HCT116 (cell line): ENCODE measurements at places on chromosomes 5 and 9.

GRCh38 chr5:68344447-68345111 lies 129.0 kb downstream of the PIK3R1 start:
- DNase-seq = no peak

- no peak for DNase-seq
Measured at GRCh38 chr5:87141544-87141943, 126.1 kb upstream of the RASA1 start.

- no peak for DNase-seq
Measured at GRCh38 chr9:130588416-130588815, 9.0 kb downstream of the FUBP3 start.

DNA sequence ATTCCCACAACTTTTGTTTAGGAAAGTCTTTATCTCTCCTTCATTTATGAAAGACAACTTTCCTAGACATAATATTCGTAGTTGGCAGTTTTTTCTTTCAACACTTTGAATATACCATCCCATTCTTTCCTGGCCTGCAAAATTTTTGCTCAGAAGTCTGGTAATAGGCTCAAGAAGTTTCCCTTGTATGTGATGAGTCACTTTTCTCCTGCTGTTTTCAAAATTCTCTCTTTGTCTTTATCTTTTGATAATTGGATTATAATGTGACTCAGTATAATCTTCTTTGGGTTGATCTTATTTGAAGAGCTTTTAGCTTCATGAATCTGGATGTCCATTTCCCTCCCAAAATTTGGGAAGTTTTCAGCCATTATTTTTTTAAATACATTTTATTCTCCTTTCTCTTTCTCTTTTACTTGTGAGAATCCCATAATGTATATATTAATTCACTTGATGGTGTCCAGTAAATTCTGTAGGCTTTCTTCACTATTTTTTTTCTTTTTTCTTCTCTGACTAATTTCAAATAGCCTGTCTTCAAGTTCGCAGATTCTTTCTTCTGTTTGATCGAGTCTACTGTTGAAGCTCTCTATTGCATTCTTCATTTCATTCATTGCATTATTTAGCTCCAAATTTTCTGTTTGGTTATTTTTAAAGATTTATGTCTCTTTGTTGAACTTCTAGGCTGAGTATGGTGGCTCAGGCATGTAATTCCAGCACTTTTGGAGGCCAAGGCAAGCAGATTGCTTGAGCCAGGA lies 37.3 kb upstream of the CKS2 start:
- no peak for DNase-seq
